Mucosa of descending colon (tissue), 3 donors: ENCODE measurements at places on chromosomes 5 and 9. TPM values are rescaled to one million over a fixed set of nuclear protein-coding genes. Genes with fewer than 3 reads are reported as not detected.

- DNase-seq, result no peak
Observed at GRCh38 chr9:72839085-72839484, 113.8 kb downstream of the ALDH1A1 start.

DNA sequence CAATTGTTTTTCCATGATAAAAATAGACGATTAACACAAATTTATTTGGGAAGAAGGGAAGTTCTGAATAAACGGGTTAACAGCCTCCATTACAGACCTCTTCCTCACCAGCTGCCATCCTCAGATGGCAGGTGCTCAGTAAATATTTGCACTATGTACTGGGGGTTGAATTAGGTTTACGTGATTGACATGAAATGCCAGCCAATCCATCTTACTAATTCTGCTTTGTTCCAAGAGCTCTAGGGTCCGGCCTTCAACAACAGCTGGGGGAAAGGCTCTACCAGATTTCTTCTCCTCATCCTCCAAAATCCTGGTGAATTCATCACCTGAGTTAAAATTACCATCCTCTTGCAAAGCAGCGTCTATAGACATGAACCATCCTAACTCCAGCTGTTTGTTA lies 104.6 kb downstream of the MTX3 start:
- DNase-seq, result no peak

- DNase-seq, result no peak
Observed at GRCh38 chr9:121309833-121310425, 42.0 kb downstream of the GSN start.

DNA sequence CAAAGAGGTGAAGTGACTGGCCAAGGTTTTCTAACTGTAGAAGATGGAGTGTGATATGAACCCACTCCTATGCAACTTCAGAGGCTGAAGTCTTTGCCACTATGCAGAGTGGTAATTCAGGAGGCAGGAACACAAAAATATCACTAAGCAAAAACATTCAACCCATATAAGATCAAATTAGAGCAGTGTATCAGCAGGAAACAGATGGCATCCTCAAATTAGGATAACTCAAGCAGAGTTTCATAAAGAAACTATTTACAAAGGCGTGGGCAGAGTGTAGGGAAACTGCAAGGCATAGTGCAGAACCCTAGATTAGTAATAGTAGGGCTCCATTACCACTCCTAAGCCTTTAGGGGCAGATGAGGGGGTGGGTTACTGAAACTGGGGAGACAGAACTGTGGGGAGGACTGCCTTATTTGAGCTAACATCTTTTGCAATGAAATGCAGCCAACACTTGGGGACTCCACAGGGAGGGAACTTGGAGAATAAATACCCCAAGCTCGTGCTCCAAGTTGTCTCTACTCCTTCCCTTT lies 72.2 kb downstream of the PTTG1 start:
- no peak for DNase-seq

- DNase-seq, result no peak
Observed at GRCh38 chr9:82722051-82722450, 340.9 kb downstream of the RASEF start.

GRCh38 chr5:116605310-116606070 lies 30.9 kb upstream of the SEMA6A start:
- DNase-seq, result no peak

DNA sequence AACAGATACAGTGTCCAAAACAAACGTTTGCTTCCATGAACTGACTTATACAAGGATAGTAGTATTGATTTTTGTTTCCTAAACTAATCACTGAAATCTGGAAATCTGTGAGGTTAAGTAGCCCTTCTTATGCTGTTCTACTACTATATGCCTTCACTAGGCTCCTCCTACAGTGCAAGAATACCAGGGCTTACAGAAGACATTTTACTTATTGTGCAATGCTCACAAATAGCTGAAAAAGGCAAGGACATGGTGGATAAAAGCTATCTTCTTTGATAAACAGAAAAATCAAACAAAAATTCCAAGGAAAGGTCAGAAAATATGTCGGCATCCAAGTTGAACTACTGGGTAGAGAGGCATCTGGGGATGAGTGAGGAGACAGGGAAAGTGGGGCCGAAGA lies 61.9 kb downstream of the OXCT1 start:
- no peak for DNase-seq

DNA sequence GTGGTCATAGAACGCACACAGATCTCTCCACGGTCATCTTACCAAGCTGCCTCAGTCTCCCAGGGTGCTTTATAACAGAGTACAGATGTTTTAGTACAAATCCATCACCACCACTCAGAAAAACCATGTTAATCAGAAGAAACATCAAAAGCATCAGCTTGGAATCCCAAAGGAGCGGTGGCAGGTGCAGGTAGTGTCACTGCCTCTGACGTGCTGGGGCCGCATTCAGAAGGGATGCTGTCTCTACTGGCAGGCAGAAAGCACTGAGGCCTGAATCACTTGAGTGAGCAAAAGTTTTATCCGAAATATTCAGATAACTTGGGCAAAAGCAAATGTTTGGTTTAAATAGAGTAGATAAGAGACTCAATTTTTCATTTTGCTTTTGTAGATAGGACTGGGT lies 448.4 kb upstream of the ZNF608 start:
- DNase-seq, result no peak

The RAD1 gene
- 12.0 TPM for total RNA-seq

The RAB3C gene
- 3.1 TPM for total RNA-seq

The GPR21 gene
- total RNA-seq, result 2.6 TPM

The SLC38A9 gene
- total RNA-seq, result 20.2 TPM
